ENCODE measurements at places on chromosomes 3 and 15. TPM values are rescaled to one million over a fixed set of nuclear protein-coding genes. Genes with fewer than 3 reads are reported as not detected.

GRCh38 chr3:183513046-183513706, 42.3 kb downstream of the KLHL6 start:
- H3K27ac ChIP-seq = peak overlapping the region; percentile 84
- peaks cover 33% of the 10 kb centered on the region for H3K36me3 ChIP-seq
- no peaks in the 10 kb centered on the region for H3K27me3 ChIP-seq

The SERINC4 gene
- total RNA-seq = 0.20 TPM

- no peak overlapping the region for H3K4me3 ChIP-seq
- peaks cover 3% of the 10 kb centered on the region for H3K36me3 ChIP-seq
- no peaks in the 10 kb centered on the region for H3K27me3 ChIP-seq
- DNase-seq = no peak
- no peak overlapping the region for H3K27ac ChIP-seq
- peaks cover 2% of the 10 kb centered on the region for H3K4me1 ChIP-seq
Measured at GRCh38 chr3:155362808-155363689, 69.6 kb upstream of the STRIT1 start.

- H3K27ac ChIP-seq = no peak overlapping the region
- no peaks in the 10 kb centered on the region for H3K27me3 ChIP-seq
- peaks cover 37% of the 10 kb centered on the region for H3K36me3 ChIP-seq
- H3K4me3 ChIP-seq = no peak overlapping the region
Measured at GRCh38 chr3:136377508-136377907, 127.4 kb downstream of the PCCB start.

The SERPINI2 gene
- not detected for total RNA-seq

The C2CD4A gene
- not detected for total RNA-seq

The NEIL1 gene
- 35.8 TPM for total RNA-seq

DNA sequence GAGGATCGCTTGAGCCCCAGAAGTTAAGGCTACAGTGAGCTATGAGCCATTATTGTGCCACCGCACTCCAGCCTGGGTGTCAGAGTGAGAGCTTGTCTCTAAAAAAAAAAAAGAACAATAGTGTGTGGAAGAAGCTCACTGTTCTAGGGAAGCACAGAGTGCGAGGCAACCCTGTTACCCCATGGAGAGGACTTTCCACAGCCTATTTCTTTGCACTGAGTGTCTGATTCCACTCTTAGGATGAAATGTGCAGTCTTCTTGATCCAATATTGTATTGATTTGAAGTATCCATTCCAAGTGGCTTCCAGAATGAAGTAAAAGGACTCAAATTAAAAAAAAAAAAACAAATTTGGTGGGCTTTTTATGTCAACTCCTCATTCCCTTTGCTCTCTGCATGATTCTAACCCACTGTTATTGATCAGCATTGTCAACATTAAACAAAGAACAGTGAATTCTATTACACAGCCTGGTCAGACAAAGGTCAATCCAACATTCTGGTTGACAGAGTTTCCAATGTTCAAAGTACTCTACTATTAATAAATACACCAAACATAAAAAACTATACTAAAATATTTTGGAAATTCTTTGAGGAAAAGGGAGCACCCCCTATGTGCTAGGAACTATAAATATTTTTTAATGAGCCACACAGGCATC, 150.2 kb upstream of the PTPRG start:
- H3K4me3 ChIP-seq = no peak overlapping the region
- H3K27me3 ChIP-seq = peaks cover 5% of the 10 kb centered on the region
- no peak for DNase-seq
- no peaks in the 10 kb centered on the region for H3K36me3 ChIP-seq
- H3K27ac ChIP-seq = no peak overlapping the region
- no peaks in the 10 kb centered on the region for H3K4me1 ChIP-seq

The PPP2R3A gene
- total RNA-seq = 0.11 TPM

GRCh38 chr3:121411523-121411922, 134.3 kb downstream of the POLQ start:
- H3K4me1 ChIP-seq = no peaks in the 10 kb centered on the region
- no peaks in the 10 kb centered on the region for H3K36me3 ChIP-seq
- no peaks in the 10 kb centered on the region for H3K27me3 ChIP-seq

DNA sequence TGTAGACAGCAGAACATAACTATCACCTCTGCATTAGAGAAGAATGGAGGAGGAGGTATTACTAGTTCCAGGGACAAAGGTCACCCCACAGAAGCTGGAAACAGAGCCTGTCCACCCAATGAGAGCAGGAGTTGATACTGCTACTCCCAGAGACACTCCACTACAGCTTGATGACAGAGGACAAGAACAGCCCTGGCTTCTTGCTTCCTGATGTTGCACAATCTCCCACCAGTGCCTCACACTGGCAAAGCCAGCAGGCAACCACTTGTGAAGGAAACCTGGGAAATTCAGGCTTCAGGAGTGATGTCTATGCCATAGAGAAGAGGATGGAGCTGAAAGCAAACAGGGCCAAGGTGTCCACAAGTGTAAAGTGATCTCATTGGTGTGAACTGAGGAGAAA, 78.0 kb upstream of the POU1F1 start:
- H3K4me1 ChIP-seq = no peaks in the 10 kb centered on the region
- no peak for DNase-seq
- H3K4me3 ChIP-seq = no peak overlapping the region
- no peaks in the 10 kb centered on the region for H3K36me3 ChIP-seq

The TMEM212 gene
- not detected for total RNA-seq

The CACNA1D gene
- total RNA-seq = 2.0 TPM

GRCh38 chr3:188742755-188743550, 428.8 kb upstream of the TPRG1 start:
- no peaks in the 10 kb centered on the region for H3K27me3 ChIP-seq
- DNase-seq = no peak
- no peak overlapping the region for H3K27ac ChIP-seq
- no peaks in the 10 kb centered on the region for H3K4me1 ChIP-seq
- H3K36me3 ChIP-seq = no peaks in the 10 kb centered on the region

The GJD2 gene
- total RNA-seq = not detected

The EPHA6 gene
- not detected for total RNA-seq

DNA sequence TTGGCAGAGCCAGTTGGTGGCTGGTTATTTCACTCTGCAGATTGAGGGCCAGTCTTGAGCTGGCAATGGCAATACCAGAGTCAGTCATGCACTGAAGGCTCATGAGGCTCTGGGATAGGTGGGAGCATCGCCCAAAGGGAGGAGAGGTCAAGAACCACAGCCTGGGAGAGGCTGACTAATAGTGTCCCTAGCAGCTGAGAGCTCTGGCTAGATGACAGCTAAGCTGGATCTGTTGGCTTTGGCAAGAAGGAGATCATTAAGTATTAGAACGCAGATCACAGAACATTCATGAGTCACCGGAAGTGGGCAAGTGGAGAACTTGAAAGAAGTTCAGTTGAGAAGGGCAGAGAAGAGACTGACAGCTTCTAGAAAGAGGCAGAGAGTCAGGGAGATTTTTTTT, 521.1 kb downstream of the NR2F2 start:
- H3K4me3 ChIP-seq = no peak overlapping the region
- H3K27me3 ChIP-seq = no peaks in the 10 kb centered on the region
- DNase-seq = no peak
- H3K36me3 ChIP-seq = no peaks in the 10 kb centered on the region
- H3K27ac ChIP-seq = no peak overlapping the region
- H3K4me1 ChIP-seq = no peaks in the 10 kb centered on the region

GRCh38 chr15:82805994-82806406, at the start of gene FSD2:
Gene FSD2, minus strand, starts transcription at chr15:82806069. Its CDS starts 18,679 bp downstream, at chr15:82787390.
- peak within 1 kb of the TSS; percentile 55 for H3K4me3 ChIP-seq
- H3K27ac ChIP-seq = peak within 1 kb of the TSS; percentile 90
- H3K27me3 ChIP-seq = no peaks in the 10 kb centered on the region
- H3K4me1 ChIP-seq = peaks cover 50% of the 10 kb centered on the region
- H3K36me3 ChIP-seq = peaks cover 6% of the 10 kb centered on the region

The CCR5 gene
- total RNA-seq = 0.55 TPM

GRCh38 chr3:119600732-119601131, 3.0 kb downstream of the PLA1A start:
- no peak for DNase-seq
- no peaks in the 10 kb centered on the region for H3K36me3 ChIP-seq
- no peak overlapping the region for H3K4me3 ChIP-seq
- H3K27ac ChIP-seq = no peak overlapping the region

The PLCH1 gene
- total RNA-seq = 0.27 TPM

GRCh38 chr3:57963811-57964346, 44.3 kb upstream of the FLNB start:
- DNase-seq = no peak
- peaks cover 13% of the 10 kb centered on the region for H3K4me1 ChIP-seq
- H3K27me3 ChIP-seq = no peaks in the 10 kb centered on the region
- H3K27ac ChIP-seq = no peak overlapping the region

DNA sequence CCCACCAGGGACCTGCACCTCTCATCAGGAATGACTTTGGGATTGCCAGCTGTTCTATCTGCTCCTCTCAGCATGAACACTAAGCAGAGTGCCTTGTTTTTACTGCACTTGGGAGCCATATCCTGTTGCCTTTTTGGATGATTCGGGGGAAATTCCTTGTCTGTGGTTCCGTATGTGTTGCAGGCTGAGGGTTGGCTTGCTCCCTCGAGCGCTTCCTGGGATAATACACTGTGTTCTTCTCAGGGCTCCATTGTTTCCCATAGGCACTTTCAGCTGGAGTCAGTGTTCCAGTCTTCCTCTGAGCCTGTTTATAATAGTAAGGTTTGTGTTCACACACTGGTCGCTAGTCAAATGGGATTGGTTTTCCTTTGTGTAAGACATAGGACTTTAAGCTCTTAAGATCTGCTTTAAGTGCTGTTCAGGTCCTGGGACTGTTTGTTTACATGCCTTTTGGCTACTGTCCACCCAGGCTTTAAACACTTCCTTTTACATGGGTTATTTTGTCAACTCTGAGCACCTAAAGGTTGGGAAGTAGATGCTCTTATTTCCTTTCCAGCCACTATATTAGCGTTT, 23.4 kb downstream of the BOC start:
- H3K27ac ChIP-seq = no peak overlapping the region
- H3K27me3 ChIP-seq = peaks cover 5% of the 10 kb centered on the region
- no peaks in the 10 kb centered on the region for H3K36me3 ChIP-seq
- H3K4me3 ChIP-seq = no peak overlapping the region
- no peak for DNase-seq

DNA sequence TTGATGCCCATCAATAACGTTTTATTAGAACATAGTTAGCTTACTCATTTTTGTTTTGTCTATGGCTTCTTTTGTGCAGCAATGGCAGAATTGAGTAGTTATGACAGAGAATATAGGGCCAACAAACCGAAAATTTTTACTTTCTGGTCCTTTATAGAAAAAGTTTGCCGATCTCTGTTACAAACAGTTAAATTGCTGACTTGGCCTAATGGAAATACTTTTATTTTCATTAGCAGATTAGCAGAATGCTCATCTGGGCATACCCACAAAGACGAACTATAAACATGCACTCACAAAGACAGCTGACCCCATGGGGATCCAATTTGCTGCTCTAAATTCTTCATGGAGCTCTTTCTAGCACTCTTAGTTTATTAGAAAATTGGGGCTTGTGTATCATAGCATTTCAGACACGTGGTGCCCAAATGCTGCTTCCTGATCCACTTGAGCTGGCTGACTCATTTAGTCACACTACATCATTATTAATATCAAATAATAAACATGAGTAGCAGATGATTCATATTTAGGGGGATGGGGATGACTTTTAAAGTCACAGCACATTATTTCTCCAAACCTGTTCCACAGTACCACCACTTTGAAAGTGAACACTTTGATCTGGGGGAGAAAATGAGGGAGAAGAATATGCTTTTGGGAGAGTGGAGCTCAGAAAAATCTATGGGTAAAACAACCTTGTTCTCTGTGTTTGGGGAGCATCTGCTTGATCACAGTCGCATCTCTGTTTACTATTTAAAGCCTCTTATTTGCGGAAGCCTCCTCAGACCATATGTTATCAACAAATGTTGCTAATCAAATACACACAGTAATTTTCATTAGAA, 228.1 kb upstream of the FEZF2 start:
- no peak for DNase-seq
- no peak overlapping the region for H3K27ac ChIP-seq
- no peaks in the 10 kb centered on the region for H3K4me1 ChIP-seq
- no peak overlapping the region for H3K4me3 ChIP-seq
- no peaks in the 10 kb centered on the region for H3K36me3 ChIP-seq

DNA sequence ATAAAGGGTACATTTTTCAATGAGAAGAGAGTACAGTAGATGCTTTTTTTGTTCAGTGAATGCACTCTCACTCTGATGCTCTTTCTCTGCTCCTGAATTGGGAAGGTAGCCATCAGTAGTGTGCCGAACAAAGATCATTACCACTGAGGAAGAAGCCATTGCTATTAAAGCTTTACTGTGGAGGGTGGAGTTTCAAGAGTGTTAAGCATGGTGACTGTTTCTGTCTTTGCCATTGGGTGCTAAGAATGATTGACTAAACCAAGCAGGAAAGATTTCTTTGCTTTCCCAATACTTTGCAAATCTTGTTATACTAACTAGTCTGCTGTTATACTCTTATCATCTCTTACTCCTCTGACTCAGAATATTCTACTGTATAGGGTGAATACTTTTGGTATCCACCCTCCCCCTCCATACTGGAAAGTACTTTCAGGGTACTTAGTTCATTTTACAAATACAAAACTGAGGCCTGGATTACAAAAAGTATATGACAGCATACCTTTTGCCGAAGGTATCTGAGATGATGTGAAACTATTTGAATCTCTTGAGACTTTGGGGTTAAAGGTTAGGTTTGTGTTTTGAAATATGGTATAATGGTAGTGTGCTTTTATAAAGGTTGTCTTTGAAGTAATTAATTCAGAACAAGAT, 1.7 kb downstream of the RAB11A start:
- H3K4me3 ChIP-seq = peak overlapping the region; percentile 99
- H3K27ac ChIP-seq = peak overlapping the region; percentile 97
- peaks cover 28% of the 10 kb centered on the region for H3K36me3 ChIP-seq
- peaks cover 4% of the 10 kb centered on the region for H3K27me3 ChIP-seq

DNA sequence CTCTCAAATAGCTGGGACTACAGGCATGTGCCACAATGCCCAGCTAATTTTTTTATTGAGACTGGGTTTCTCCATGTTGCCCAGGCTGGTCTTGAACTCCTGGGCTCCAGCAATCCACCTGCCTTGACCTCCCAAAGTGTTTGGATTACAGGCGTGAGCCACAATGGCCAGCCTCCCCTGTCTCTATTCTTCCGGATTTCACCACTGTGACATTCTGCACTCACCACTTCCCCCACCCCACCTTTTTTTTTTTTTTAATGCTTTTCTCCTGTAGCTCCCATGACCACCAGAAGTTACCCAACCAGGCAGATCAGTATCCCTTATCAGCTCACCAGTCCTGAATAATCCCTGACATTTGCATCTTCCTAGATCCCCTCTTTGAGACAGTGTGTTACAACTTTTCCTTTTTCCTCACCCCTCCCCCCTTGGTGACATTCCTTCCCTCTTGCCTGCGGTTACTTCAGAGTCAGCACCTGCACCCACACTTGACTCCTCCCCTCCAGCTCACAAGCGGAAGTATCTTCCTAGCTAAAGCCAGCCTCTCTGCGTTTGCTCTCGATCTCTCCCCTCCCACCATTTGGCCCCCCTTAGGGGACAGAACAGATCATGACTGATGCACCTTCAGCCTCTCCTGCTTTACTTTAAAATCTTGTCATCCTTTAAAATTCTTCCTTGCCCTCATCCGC, 13.5 kb upstream of the ZNF592 start:
- peaks cover 46% of the 10 kb centered on the region for H3K4me1 ChIP-seq
- no peaks in the 10 kb centered on the region for H3K27me3 ChIP-seq
- H3K36me3 ChIP-seq = no peaks in the 10 kb centered on the region
- peak overlapping the region; percentile 73 for H3K4me3 ChIP-seq
- H3K27ac ChIP-seq = peak overlapping the region; percentile 91
